Activated T-helper 1 cell treated with Interleukin-2 at 50 U/mL for 16 hours (primary cell): ENCODE measurements at places on chromosomes 7 and 10.

DNA sequence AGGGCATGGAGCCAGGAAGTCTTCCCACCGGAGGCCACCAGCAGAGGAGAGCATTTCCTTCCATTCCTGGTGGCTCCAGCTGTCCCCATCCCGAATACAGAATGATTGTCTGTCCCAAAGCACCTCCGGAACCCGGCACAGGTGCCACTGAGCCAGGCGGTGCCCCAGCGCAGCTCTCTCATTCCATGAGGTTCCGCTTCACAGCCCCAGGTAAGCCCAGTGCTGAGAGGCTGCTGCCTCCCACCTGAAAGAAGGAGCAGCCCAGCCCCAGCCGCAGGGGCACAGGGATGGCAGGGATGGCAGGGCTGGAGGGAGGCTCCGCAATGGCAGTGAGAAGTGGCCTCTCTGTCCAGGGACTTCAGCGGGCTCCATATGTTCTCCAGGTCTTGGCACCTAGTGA, 162.1 kb upstream of the TCERG1L start:
- no peak for DNase-seq

DNA sequence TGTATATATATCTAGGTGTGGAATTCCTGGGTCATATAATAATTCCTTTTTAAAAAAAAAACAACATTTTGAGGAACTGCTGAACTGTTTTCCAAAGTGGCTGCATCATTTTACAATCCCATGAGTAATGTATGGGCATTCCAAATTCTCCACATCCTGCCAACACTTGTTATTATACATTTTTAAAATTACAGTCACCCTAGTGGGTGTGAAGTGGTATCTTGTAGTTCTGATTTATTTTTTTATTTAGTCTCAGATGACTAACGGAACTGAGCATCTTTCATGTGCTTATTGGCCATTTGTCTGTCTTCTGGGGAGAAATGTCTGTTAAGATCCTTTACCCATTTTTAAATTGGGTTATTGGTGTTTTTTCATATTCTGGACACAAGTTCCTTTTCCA, 12.0 kb upstream of the KLHL7 start:
- no peak for DNase-seq

DNA sequence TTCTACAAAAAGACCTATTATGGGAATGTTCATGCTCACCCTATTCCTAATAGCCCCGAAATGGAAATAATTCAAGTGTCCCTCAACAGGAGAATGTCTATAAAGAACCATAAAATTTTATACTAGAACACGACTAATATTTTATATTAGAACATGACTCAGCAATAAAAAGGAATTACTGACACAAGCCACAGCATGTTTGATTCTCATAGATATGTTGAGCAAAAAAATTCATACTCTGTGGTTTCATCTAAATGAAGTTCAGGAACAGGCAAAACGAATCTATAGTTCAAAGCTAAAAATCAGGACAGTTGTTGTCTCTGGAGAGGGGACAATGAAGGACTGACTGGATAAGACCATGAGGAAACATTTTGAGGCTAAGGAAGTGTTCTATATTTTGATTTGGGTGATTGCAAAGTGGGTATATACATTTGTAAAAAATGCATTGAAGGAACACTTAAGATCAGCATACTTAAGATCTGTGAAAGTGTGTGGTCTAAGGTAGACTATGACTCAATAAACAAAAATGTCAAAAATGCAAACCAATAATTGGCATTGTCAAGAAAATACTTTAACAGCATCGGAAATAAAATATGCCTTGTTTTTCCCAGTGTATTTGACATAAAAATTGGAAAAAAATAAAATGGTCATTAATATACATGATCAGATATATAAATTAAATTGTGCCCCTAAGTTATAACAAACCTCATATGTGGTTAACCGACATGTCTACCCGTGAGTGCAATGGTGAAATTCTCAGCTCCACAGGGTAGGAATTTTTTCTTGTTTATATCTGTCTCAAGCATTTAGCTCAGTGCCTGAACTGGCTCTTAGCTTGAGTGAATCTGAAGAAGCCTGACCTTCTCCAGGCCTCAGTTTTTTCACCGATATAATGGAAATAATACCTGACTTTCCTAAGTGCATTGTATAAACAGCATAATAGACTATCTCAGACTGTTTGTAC, 124.9 kb upstream of the CTTNBP2 start:
- no peak for DNase-seq

DNA sequence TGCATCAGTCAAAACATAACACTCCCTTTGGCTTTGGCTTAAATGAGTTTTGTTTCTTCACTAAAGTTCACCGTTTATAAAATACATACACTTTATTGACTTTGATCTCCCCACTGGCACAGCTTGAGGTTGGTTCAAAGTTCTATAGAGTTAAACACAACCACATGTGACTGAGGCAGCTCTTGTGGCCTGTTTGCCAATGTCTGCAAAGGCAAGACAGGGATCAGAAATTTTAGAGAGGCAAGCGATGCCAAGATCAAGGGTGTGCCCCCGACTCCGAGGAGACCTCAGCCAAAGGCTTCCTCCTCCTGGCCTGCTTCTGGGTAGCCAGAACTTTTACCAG, 129.8 kb upstream of the JCAD start:
- no peak for DNase-seq

- no peak for DNase-seq
Measured at GRCh38 chr10:12321641-12322040, 27.7 kb upstream of the CAMK1D start.

- DNase-seq, result no peak
Measured at GRCh38 chr10:8314486-8314885, 260.0 kb downstream of the GATA3 start.

- no peak for DNase-seq
Measured at GRCh38 chr10:35372329-35372728, 36.0 kb downstream of the CCNY start.

DNA sequence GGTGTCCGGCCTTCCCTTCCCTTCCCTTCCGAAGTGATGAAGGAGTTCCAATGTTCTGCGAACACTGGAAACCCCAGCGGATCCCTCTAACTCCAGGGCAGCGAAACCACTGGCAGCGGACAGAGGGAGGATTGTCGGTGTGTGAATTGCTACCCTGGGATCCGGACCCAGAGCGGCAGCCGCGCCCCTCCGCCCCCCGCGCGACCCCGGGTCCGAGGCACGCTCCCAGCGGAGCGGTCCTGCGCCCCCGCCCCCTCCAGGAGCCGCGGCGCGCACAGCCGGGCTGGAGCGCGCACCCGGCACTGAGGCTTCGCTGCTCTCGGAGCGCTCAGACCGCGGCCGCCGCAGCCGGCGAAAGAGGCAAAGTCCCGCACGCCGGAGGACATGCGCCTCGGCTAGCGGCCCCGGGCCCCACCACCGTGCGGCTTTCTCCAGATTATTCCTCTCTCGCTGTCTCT, at the start of gene PTPRZ1:
TSS of gene PTPRZ1 (plus strand) at position 331 of the 458 bp plus-strand sequence. CDS start 339 bp downstream, outside the sequence.
- no peak for DNase-seq

DNA sequence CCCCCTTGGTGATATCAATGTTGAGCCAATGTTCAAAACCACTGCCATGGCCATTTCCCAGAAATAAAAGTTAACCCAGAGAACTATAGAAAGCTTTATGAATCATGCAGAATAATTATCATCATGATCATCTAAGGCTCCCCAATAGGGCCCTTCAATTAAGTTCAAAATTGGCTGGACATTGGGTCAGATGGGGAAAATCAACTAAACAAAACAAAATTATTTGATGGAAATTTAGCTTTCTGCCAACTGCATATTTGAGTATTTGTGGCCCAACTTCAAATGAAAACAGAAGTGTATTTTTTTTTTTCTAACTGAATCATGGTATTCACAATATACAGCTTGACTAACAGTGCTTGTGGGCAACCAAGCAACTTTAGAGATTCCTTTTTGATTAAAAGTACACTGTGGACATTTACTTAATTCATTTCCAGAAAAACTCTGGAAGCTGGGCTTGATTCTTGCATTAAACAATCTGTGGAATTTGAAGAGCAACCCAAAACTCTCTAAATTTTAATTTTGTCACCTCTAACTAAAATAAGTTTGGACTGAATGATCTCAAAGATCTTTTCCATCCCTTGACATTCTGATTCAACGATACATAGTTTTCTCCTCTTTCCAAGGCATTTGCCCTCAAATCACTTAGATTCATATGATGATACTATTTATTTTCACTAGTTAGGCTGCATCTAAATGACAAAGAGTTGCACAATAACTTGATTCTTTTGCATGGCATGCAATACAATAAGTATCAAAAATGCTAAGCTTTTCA, 203.2 kb downstream of the AHR start:
- no peak for DNase-seq

DNA sequence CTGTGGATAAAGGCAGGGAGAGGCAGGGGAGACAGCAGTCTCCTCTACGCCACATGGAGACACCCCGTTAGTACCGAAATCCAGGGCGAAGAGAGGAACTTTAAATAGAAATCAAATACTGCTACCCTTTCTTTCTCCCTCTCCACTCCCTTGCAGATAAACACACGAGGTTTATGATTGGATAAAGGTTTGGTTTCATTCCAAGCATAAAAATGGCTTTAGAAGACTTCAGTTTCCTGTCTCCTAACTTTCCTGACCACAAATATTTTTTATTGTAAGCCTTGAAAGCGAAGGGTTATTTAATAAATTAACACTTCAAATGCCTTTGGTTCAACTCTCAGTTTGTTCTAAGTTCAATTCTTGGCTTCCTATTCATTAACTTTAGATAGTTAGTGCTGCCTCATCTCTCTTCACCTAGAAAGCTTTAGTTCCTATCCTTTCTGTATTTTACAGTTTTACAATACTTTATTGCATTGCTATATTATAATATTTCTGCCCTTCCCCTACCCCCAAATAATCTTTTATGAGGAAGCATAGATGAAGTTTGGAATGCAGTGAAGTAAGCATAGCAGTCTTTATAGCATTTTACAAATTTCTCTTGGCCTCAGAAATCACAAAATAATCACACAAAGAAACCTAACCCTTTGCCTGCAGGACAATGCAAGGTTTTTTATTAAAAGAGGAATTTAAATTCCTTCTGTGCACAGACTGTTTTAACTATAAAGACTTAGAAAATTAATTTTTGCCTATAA, 31.5 kb upstream of the ARID5B start:
- DNase-seq, result no peak

GRCh38 chr7:97116308-97116707, 1.2 kb upstream of the SDHAF3 start:
- no peak for DNase-seq

DNA sequence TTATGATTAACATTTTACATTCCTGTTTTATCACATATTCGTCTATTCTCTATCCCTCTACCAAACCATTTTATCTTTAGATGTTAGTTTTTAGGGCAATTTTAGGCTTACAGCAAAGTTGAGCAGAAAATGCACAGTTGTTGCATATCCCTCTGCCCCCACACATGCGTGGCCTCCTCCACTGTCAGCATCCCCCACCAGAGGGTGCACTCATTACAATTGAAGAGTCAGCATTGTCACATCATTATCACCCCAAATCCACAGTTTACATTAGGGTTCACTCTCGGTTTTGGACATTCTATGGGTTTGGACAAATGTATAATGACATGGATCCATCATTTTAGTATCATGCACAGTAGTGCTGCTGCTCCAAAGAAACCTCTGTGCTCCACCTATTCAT, 86.4 kb downstream of the WDR37 start:
- no peak for DNase-seq

DNA sequence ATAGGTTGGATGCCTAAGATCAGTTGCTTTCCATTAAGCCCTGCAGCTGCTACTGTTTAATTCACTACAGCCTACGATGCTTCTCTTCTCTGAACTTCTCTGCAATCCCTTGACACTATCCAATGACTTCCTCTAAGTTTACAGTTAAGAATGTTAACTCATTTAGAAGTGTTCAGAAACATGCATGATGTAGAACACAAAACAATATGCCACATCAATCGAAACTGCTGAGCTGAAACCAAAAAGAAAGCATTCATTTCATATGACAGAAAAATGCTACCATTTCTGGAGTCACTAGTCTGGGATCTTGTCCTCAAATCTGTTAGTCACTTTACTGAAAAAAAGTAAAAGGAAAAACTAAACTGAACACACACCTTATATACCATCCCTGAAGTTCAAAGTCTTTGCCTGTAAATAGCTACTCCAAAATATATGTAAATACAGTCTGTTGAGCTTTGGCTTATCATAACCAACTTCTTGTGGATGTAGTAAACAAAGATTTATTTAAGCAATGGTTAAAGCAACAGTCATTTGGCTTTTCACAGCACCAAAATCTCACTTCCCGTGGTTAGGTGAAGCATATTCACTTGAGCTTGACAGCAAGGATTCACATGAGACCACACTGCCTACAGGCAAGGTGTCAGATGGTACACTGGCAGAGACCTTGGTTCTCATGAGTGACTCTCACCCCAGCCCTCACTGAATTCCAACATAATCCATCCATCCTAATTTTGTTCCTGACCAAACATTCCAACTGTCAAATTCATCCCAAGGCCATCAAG, 187.0 kb downstream of the PPP1R17 start:
- no peak for DNase-seq

- DNase-seq, result no peak
Measured at GRCh38 chr10:5594271-5595049, 69.7 kb downstream of the CALML3 start.

- DNase-seq, result no peak
Measured at GRCh38 chr7:47536661-47537611, 45.0 kb downstream of the TNS3 start.

- DNase-seq, result no peak
Measured at GRCh38 chr7:127888411-127888810, 142.8 kb downstream of the LRRC4 start.
